Globus pallidus (tissue), 1 donor: ENCODE measurements at places on chromosomes 7 and 10.

- no peak for DNase-seq
Observed at GRCh38 chr10:17062009-17062408, 67.6 kb downstream of the CUBN start.

GRCh38 chr7:127417346-127417745, 24.8 kb upstream of the ZNF800 start:
- DNase-seq, result no peak

DNA sequence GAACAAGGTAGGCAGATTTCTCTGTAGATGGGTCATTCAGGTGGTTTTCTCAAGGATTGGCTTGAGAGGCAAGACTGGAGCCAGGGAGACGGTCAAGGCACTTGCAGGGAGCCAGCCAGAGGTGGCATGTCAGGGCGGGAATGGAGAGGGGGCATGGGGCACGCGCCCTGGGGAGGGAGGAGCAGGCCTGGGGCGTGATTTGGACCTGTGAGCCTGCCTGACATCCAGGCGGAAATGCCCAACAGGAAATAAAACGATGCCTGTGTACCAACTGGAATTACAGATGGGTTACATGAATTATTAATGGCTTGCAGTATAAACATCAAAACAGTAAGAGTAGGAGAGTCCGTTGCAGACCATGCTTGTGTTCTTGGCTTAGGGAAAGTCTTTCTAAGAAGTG, 8.6 kb upstream of the SUN1 start:
- DNase-seq, result no peak

DNA sequence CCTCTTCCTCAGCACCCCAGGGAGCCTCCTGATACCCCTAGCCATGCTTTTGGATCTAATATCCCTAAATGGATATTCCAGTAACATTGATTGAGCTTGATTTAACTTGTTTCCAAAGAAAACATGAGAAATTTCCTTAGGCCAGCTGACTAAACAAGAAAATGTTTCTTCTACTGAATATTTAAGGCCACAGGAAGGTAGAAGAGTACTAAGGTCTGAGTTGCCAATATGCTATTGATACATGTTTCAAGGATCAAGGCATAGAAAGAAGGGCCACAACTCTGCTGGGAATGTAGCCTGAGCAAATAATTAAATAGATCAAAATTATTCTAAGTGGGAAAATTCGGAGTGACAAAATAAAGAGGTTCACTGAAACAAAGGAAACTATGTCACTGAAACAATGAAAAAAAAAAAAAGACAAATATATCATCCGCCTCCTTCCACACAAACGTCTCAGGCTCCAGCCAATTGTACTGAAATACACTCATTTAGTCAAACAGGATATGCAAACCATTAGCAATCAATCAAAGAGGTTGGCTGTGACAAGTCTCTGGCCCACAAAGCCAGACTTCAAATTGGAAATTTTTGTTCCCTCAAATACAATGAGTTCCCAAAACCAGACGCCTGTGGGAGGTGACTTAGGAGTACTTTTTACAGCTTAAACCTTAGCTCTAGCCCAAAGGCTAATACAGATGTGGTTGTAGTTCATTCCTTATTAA, 396.2 kb downstream of the HTR7 start:
- DNase-seq, result no peak

DNA sequence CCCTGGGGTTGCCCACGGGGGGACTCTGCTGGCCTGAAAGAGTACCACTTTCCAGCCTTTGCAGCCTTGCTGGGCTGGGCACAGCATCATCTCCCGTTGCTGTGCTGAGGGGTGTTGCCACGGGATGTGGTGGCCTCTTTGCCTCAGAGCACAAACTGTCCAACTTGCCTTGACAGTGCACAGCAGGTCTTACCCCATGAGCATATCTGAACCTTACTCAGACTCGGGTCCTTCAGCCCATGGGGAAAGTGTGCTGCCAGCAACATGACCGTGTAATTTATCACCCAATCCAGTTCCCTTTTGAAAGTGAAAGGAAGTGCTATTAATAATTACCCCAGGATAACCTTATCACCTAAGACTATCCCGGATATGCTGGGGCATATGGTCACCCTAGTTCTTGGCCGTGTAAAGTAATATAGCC, 46.8 kb downstream of the TBXAS1 start:
- DNase-seq, result no peak

GRCh38 chr10:59888781-59889435, 17.4 kb downstream of the CCDC6 start:
- no peak for DNase-seq

DNA sequence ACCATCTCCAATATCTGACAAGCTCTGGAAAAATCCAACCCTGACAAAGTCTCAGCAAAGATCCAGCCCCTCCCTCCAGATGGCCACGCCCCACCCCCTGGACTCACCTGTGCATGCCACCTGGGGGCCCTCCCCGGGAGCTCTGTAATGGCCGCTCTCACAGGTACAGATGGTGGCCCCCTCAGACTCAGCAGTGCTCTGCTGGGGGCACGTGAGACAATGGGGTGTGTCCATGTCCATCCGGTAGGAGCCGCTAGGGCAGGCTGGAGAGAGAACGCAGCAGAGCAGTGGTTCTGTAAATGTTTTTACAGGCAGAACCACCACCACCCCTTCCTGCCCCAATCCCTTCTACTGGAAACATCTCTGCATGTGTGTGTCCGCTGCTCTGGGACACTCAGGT, 9.5 kb downstream of the EPHA1 start:
- no peak for DNase-seq
